ENCODE measurements at places on chromosomes 2 and 18. TPM values are rescaled to one million over a fixed set of nuclear protein-coding genes. Genes with fewer than 3 reads are reported as not detected.

The MC4R gene
- polyA plus RNA-seq = not detected

The RPL37A gene
- 2,430 TPM for polyA plus RNA-seq

GRCh38 chr2:142718576-142719155 lies 158.8 kb upstream of the KYNU start:
- H3K36me3 ChIP-seq = no peaks in the 10 kb centered on the region
- no peaks in the 10 kb centered on the region for H3K4me1 ChIP-seq
- H3K27me3 ChIP-seq = no peaks in the 10 kb centered on the region

GRCh38 chr2:116250376-116250775 lies 1564.1 kb upstream of the DDX18 start:
- H3K4me3 ChIP-seq = no peak overlapping the region
- no peak for DNase-seq
- no peaks in the 10 kb centered on the region for H3K4me1 ChIP-seq
- no peaks in the 10 kb centered on the region for H3K36me3 ChIP-seq
- no peak overlapping the region for H3K27ac ChIP-seq

DNA sequence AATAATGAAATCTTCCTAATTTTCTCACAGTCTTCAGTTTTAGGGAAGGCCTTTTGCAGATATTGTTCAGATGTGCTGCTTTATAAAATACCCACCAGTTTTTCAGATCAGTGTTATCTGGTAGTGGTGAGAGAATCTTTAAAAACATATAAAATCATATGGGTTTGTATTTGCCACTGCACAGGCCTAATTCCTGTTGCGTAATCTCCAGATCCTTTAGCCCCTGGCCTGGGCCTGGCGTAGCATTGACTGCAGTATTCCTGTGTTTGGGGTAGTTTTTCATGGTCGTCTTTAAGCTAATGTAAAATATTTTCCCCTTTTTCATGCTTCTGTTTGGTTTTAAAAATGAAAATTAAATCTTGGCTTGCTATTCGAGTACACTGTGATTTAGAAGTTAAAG lies 43.2 kb downstream of the TSHZ1 start:
- H3K27ac ChIP-seq = no peak overlapping the region
- no peak for DNase-seq
- no peak overlapping the region for H3K4me3 ChIP-seq
- no peaks in the 10 kb centered on the region for H3K4me1 ChIP-seq
- H3K36me3 ChIP-seq = no peaks in the 10 kb centered on the region

DNA sequence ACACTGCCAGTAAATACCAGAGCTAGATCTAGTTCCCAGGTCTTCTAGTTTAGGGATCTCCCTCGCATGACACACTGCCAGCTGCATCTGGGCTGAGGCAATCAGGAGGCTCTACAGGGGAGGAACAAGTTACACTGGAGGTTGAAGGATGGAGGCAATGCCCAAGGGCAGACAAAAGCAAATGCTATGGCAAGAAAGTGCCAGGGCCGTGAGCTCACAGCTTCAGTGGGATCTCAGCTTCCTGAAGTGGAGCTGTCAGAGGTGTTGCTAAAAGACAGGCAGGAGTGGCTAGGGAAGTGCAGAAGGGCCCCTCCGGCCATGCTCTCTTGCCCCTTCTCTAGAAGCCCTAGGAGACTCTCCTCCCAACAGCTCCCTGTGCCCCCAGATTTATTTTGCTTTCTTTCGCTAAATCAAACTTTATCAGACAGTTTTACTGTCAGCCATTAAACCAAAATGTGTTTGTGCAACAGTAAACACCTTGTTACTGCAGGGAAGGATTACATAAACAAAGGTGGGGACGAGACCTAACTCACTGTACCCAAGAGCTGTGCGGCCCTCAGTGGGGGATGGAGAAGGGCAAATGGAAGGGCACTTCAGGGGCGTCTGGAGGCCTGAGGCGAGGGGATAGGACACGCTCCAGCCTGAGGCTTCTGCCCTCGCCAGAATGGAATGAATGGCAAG lies 39.4 kb upstream of the PKDCC start:
- H3K36me3 ChIP-seq = no peaks in the 10 kb centered on the region
- no peaks in the 10 kb centered on the region for H3K4me1 ChIP-seq
- H3K27me3 ChIP-seq = peaks cover 9% of the 10 kb centered on the region
- no peak for DNase-seq

DNA sequence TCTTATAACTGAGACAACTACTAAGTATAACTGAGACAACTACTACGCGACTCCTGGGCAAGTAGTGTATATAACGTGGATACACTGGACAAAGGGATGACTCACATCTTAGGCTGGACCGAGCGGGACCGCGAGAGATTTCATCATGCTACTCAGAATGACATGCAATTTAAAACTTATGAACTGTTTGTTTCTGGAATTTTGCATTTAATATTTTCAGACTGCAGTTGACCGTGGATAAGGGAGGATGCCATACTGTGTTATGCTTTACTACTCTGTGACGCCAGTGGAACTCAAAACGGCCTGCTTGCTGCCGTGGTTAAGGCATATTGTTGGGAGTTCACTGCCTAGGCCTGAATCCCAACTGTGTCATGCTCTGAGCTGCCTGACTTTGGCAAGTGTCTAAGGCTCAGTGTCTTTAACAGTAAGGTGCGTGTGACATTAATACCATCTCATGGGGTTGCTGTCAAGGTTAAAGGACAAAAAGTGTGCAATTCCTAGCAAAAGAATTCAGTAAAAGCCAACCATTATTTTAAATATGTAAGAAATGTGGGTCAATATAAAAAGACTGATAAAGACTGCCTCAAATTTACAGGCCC lies 64.6 kb downstream of the BMP10 start:
- no peaks in the 10 kb centered on the region for H3K36me3 ChIP-seq
- H3K4me1 ChIP-seq = no peaks in the 10 kb centered on the region
- H3K27me3 ChIP-seq = no peaks in the 10 kb centered on the region
- no peak for DNase-seq
- H3K27ac ChIP-seq = peak overlapping the region; percentile 65

- no peak overlapping the region for H3K4me3 ChIP-seq
- no peaks in the 10 kb centered on the region for H3K4me1 ChIP-seq
- H3K27ac ChIP-seq = no peak overlapping the region
- DNase-seq = no peak
- H3K27me3 ChIP-seq = no peaks in the 10 kb centered on the region
These were observed 28.0 kb downstream of the CERKL start for GRCh38 chr2:181628590-181629585.

DNA sequence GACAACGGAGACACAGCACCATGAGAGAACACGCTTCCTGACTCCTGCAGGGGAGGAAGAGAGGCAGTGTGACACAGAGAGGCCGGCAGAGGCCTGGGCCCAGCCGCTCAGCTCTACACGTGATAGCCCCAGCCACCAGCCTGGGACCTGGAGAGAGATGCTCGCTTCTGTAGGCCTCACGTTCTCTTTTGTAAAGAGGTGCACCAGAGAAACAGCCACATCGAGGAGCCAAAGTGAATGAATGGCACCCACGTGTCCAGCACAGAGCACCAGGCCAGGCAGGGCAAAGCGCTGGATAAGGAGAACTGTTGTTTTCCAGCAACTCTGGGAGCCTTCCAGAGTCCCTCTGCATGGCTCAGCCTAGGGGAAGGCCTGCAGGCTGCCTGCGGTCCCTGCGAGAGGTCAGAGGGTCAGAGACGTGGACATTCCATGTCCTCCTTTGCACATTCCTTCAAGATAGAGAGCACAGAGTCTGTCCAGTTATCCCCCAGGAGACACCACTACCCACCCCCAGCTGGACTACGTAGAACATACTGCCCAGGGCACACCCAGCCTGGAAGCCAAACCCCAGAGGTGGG lies 14.2 kb downstream of the LIMS2 start:
- no peaks in the 10 kb centered on the region for H3K36me3 ChIP-seq
- peaks cover 12% of the 10 kb centered on the region for H3K4me1 ChIP-seq
- H3K4me3 ChIP-seq = no peak overlapping the region
- no peak for DNase-seq

- no peak for DNase-seq
- H3K27ac ChIP-seq = no peak overlapping the region
- H3K4me1 ChIP-seq = no peaks in the 10 kb centered on the region
- H3K4me3 ChIP-seq = no peak overlapping the region
- no peaks in the 10 kb centered on the region for H3K36me3 ChIP-seq
These were observed 11.4 kb downstream of the REG1A start for GRCh38 chr2:79131687-79132086.

GRCh38 chr18:23121133-23121532 lies 14.2 kb upstream of the CABLES1 start:
- no peak overlapping the region for H3K4me3 ChIP-seq
- no peak overlapping the region for H3K27ac ChIP-seq
- no peak for DNase-seq
- no peaks in the 10 kb centered on the region for H3K36me3 ChIP-seq
- H3K4me1 ChIP-seq = no peaks in the 10 kb centered on the region

DNA sequence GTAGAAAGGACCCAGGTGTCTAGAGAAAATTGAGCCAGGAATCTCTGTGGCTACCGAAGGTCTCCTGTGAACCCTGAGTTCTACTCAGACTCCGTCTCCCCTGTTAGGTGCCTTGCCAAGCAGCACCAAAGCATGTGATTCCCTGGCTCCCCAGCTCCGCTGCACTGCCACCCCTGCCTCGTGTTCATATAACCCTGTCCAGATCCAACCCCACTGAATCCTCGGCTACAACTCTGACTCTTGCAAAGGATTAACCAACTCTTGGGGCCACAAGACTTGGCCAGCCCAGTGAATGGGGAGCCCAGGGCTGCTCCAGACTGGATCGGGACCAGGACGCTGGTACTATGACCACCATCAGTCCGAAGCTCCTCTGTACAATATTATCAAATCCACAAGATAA lies 37.3 kb upstream of the ACAA2 start:
- H3K27ac ChIP-seq = no peak overlapping the region
- no peaks in the 10 kb centered on the region for H3K4me1 ChIP-seq
- H3K27me3 ChIP-seq = peaks cover 32% of the 10 kb centered on the region
- H3K36me3 ChIP-seq = no peaks in the 10 kb centered on the region
- DNase-seq = no peak
- no peak overlapping the region for H3K4me3 ChIP-seq

DNA sequence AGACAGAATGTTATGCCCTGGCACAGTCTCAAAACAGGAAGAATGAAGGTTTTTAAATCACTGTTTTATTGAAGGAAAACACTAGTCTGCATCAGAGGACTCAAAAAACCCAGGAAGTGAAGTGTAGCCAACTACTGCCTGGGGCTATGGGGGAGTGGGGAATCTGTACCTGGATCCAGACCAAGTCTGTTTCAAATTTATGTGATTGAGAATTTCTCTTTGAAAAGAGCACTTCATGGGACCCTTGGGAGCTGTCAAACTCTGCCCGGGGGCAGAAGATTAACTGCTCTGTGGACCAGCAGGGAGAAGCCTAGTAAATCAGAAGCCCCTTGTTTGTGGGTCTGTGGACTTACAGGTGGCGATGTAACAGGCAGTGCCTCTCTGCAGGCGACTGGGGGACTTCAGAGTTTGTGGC lies 45.3 kb upstream of the TANC1 start:
- peaks cover 4% of the 10 kb centered on the region for H3K4me1 ChIP-seq
- DNase-seq = no peak
- no peak overlapping the region for H3K27ac ChIP-seq
- H3K4me3 ChIP-seq = no peak overlapping the region
